Hypothalamus (tissue), 51 donors: ENCODE measurements at places on chromosomes 13 and 19.

GRCh38 chr13:100532090-100532766 lies 56.4 kb downstream of the GGACT start:
- no peak for DNase-seq

GRCh38 chr13:39528661-39528980 lies 74.4 kb downstream of the LHFPL6 start:
- DNase-seq = no peak

GRCh38 chr13:40682449-40683240 lies 16.2 kb upstream of the FOXO1 start:
- DNase-seq = no peak

DNA sequence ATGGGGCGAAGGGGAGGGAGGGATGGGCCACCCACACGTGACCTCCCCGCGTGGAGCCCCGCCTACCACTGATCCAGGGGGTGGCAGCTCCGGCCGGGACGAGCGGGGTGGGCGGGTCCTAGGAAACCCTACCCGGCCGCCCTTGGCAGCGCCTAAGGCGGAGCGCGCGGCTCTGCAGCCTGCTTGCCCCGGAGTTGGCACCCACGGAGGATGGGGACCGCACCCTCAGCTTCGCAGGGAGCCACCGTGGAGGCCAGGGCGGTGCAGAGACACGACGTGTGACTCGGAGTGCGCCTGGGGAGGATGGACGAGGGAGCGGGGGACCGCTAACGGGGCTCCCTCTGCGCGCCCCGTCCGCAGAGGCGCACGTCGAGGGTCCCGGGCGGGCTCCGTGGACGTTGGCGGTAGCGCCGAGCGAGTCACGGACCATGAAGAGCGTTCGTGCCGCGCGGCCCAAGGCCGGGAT lies at the start of gene RGS9BP:
TSS of gene RGS9BP (plus strand) at position 129 of the 466 bp plus-strand sequence. CDS start 416 bp downstream, outside the sequence.
- DNase-seq = peak; percentile 71

DNA sequence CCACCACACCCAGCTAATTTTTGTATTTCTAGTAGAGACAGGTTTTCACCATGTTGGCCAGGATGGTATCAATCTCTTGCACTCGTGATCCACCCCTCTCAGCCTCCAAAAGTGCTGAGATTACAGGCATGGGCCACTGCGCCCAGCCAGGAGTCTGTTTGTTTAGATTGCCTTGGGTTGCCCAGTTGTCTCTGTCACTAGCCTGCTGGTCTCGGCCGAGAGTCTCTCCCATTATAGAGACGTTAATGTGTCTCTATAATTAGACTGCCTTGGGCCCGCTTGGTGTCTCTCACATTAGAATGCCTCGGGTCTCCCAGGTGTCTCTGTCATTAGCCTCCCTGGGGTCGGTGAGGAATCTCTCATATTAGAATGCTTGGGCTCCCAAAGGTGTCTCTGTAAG lies 1533.6 kb downstream of the UQCRFS1 start:
- no peak for DNase-seq

- DNase-seq = no peak
These were observed 285.4 kb downstream of the ATP8A2 start for GRCh38 chr13:25657157-25657556.

- DNase-seq = no peak
These were observed 527 bp upstream of the EMC10 start for GRCh38 chr19:50475736-50476223.

- no peak for DNase-seq
These were observed 68.9 kb upstream of the GPR183 start for GRCh38 chr13:99376132-99376531.

DNA sequence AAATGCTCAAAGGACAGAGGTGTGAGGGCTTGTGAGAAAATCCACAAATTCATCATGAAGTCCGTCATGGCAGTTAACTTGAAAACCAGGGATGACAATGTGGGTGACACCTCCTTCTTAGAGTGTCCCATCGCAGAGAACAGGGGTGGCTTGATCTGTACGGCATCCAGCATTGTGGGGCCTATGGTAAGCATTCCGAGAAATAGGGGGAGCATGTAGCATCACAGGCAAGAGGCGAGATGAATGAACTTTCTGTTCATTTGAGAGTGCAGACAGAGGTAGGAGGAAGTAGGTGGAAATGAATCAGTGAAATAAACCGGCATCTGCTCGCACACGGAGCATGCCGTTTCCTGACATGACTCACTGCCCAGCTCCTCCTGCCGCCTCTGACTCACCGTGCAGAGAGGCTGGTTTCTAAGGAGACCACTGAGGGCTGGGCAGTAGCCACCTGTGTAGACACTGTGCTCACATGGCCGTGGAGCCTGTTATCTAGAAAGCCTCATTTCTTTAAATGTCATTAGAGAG lies 339.0 kb downstream of the RFC3 start:
- DNase-seq = peak; percentile 1

DNA sequence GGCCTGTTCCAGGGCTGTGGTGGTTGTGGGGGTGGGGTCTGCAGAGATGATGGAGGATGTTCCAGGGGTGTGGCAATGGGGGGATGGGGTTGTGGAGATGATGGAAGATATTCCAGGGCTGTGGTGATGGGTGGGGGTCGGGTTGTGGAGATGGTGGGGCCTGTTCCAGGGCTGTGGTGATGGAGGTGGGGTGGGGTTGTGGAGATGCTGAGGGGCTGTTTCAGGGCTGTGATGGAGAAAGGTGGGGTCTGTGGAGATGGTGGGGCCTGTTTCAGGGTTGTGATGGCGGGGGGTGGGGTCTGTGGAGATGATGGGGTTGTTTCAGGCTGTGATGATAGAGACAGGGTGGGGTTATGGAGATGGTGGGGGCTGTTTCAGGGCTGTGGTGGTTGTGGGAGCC lies 62.0 kb downstream of the TEX29 start:
- DNase-seq = no peak

DNA sequence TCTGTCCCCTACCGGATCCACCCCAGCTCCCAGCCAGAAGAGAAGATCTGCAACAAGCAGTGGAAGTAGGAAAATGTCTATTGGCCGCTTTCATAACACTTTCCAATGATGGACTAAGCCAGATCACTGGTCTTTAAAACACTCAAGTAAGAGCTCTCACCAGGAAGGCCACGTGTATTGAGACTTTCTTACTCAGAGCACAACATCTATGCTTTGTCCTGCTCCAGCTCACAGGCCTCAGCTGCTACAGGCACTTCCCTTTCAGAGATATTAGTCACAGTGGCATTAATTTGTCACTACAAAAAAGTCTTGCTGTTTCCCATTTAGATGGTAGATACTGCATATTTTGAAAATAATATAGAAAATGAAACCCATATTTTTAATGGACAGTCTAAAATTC lies 164.2 kb downstream of the ABCC4 start:
- DNase-seq = no peak

GRCh38 chr13:90800082-90800746 lies 547.3 kb upstream of the MIR17HG start:
- peak; percentile 3 for DNase-seq

DNA sequence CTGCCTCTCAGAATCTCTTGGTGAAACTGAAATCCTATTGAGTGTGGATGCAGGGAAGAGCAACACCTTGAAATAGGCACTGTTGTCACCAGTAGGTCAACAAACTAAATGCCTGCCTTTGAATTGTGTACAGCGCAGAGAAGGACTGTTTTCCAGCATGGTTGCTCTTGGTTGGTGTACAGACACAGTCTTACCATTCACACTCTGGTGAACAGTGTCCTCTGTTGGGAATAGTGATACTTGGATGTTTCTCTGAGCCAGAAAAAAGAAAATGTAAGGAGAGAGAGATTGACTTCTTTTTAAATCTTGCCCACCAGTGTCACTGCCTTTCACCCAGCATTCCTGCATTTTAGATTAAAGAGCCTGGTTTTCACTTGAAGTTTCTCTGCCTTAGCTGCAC lies 179.7 kb downstream of the STK24 start:
- no peak for DNase-seq

DNA sequence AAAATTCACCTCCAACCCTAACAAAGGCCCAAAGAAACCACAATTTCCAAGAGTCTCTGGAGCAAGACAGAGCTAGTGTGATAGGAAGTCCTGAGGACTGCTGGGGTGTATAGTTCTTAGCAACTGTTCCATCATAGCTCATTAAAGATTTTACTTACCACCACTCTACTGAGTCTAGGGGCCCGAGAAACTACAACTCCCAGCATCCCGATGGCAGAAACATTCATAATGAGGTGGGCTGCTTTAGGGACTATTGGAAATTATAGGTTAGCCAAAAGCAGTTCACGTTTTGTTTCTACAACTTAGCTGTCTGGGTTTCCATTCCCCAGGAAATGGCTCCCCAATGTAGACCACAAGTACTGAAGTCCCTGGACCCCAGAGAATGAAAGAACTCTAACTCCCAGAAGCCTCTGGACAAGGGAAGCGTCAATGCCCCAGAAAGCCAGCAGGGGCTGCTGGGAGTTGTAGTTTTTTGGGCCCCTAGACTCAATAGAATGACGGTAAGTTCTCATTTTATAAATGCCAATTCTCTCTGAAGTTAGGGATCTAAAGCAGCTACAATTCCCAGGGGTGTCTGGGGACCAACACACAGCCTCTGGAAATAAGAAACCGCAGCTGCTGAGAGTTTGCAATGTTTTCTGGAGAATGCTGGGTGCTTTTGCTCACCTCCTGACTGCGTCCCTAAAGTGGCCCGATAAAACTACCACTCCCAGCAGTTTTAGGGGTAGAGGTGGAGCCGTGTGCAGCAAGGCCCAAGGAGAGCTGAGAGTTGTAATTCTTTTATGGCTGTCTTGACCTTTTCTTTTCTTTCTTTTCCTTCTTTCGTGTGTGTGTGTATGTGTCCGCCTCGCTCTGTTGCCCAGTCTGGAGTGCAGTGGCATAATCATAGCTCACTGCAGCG lies 11.1 kb downstream of the FTL start:
- no peak for DNase-seq
